Activated CD4-positive, alpha-beta T cell treated with anti-CD3 and anti-CD28 coated beads, Interleukin-10, Interleukin-2, amounts not matched to agents 100 ng/mL and 50 ng/mL, durations not matched to agents 16 hours and 8 hours (primary cell): ENCODE measurements at places on chromosomes 6 and 20.
A peak's percentile ranks its signal among the peaks of the same experiment; 100 is the strongest.

DNA sequence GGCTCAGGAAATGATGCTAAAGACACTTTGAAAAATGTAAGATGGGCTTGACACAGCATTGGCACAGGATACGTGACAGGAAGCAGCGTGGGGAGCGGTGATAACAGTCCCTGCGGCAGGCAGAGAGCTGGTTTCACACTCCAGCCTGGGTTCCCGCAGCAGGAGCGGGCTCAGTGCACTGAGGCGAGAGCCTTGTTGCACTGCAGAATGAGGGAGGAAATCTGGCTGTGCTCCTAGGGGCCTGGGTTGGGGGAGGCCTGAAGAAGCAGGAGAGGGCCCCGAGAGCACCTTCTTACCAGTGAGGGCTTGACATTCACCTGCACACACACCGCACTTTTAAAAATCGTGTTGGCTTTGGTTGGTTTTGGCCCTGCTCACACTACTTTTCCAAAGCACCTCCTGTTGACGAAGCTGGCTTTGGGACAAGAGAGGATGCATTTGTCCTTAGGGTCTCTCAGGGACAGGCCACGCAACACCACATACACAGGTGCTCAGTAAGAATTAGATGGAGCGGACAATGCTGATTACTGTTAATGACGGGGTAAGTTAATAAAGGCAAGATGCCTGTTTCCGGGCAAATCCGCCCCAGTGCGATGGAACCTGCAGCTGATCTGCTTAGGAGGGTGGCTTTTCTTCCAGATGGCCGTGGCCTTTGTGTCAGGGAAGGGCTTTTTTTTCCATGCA lies 49.4 kb upstream of the ARMC2 start:
- peak; percentile 78 for DNase-seq

- no peak for DNase-seq
These were observed 92.2 kb upstream of the RSPO3 start for GRCh38 chr6:127026247-127026646.

DNA sequence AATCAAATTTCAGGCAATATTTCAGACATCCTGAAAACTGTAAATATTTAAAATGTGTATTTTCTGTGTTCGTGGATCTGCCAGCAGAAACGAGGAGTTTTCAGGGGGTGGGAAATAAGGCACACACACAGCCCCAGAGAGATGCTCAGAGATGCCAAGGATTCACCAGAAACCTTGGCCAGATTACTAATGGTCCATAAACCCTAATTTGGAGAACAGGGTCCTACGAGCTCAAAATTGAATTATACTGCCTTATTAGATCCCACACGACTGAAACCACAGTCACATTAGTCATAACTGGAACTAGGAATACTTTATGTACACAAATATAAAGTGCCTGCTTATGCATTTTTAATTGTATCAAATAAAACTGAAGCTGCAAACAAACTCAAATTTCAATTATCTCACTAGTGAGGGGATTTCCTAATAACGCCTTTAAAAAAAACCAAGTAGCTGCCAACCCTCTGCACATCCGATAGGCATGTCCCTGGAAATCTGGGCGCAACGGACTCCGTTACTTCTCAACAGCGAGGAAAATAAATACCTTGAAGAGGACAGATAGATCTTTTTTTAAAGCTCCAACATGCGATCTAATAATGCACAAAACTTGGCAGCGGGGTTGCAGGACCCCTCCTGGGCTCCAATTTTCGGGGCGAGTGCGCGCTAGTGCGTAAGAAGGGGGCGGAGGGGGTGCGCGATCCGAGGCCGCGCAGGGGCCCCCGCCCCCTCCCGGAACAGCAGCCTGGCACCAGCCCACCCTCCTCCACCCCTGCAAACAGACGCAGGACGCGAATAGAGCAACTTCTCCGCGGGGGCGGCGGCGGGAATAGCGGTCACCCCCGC lies 897 bp downstream of the CHD6 start:
- peak; percentile 28 for DNase-seq

DNA sequence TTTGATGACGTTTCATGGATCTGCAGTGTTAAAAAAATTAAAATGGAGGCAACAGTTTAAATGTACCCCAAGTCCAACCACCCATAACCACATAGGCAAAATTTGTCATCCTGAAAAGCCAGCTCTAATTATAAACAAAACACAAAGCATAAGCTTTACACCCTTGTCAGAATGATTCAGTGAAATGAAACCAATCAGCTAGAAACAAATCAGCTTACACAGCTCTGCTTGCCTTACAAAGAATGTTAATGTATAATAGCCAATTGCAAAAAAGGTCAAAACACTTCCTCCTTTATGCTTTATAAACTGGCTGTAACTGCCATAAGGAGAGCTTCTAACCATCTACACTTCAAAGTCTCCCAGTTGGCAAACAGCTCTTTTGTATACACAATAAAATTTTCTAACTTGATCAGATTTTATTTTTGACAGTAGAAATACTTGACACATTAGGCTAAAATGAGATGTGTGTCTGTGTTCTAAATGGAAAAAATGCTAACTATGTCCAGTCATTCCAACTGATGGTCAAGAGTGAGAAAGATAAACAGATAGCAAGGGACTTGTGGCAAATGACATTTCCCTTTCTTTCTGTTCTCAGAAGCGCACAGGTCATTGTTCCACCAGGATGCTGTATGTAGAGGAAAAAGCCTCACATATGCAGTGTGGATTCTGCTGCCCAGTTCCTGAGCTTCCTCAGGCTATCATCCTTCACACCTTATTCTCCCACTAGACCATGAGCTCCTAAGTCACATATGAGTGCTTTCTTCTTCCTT lies 344.3 kb upstream of the ID4 start:
- DNase-seq = no peak

- no peak for DNase-seq
These were observed 4.5 kb downstream of the DSP start for GRCh38 chr6:7546020-7546369.
